ENCODE measurements at places on chromosomes 12 and 14.
A peak's percentile ranks its signal among the peaks of the same experiment; 100 is the strongest.

DNA sequence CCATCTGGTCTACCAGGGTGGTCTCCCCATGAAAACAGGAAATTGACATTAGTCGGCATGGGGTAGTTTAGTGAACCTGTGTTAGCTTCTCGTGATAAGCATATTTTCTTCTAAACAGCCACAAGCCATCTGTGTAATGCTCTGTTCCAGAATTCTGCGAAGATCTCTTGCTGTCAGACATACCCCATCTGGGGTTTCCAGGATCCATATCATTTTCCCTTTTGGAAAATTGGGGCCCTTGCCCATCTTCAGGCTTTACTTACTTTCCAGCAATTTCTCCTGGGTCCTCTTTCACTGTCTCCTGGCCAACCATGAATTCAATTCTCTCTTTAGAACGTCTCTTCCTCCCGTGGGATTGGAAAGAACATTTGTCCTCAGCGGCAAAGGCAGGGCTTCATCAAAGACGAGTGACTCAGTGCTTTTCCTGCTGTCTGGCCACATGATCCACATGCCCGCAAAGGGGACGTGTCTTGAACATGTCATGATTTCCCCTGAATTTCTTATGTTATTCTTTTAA lies 21.4 kb upstream of the NCOR2 start:
- peak; percentile 52 for DNase-seq

- DNase-seq: no peak
These were observed 57.6 kb upstream of the DDX11 start for GRCh38 chr12:31016057-31016456.

GRCh38 chr12:90627180-90627896 lies 327.6 kb downstream of the CCER1 start:
- DNase-seq: no peak

DNA sequence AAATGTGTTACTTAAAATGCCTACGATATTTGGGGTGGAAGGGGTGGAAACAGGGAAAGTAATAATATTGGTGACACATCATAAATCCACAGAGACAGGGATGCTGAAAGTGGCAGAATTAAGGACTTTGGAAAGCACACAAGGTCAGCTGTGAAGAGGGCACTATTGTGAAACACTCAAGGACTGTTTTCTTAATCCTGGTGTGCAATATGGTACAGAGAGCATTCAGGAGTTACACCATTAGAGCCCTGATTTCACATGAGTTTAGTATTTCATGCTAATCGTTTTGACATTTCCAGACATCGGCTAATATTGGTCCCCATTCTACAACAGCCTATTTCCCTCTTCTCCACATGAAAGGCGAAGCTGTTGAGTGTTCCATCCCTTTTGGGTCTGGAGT lies 219.2 kb downstream of the MSRB3 start:
- no peak for DNase-seq

DNA sequence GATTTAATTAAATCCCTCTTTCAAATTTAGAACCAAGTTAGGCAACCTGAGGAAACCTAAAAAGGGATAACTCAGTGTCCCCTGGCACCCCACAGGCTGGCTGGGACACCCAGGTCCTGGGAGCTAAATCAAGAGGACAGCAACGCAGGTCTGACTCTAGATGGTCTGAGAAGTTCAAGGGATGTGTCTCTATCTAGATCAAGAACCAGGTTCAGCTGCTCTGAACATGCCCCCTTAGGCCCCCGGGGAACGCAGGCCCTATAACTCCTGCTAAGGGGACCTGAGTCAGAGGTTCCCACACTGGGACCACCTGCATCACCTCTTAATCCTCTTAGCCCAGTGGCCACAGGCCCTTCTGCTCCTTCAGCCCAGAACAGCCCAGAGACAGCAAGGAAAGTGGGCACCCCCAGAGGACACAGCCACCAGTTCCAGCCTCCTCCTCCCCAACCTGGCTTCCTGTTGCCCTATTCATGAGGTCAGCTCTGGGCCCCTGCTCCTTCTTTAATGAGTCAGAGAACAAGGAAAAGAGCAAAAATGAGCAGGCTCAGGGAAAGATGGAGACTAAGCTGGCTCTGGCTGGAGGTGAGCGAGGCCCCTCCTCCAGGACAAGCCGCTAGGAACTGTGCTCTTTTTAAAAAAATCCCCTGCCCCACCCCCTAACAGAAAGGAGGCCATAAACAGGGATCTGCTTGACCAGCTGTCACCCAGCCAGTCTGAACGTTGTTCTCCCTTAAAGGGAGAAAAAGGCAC lies 10.8 kb downstream of the PITPNM2 start:
- DNase-seq: no peak

DNA sequence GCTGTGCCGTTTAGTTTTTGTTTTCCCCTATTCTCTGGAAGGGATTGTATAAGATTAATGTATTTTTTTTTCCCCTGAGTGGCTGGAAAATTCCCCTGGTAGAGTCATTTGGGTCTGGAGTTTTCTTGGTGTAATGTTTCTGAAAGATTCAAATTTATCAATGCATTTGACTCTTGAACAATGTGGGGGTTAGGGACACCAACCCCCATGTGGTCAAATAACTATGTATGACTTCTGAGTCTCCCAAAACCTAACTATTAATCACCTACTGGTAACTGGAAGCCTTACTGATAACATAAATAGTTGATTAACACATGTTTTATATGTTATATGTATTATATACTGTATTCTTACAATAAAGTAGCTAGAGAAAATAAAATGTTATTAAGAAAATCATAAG lies 220.1 kb upstream of the PDE3A start:
- DNase-seq: no peak

GRCh38 chr14:64069634-64070359 lies 217.0 kb downstream of the SYNE2 start:
- no peak for DNase-seq

GRCh38 chr14:29355846-29356245 lies 571.8 kb downstream of the PRKD1 start:
- DNase-seq: no peak

DNA sequence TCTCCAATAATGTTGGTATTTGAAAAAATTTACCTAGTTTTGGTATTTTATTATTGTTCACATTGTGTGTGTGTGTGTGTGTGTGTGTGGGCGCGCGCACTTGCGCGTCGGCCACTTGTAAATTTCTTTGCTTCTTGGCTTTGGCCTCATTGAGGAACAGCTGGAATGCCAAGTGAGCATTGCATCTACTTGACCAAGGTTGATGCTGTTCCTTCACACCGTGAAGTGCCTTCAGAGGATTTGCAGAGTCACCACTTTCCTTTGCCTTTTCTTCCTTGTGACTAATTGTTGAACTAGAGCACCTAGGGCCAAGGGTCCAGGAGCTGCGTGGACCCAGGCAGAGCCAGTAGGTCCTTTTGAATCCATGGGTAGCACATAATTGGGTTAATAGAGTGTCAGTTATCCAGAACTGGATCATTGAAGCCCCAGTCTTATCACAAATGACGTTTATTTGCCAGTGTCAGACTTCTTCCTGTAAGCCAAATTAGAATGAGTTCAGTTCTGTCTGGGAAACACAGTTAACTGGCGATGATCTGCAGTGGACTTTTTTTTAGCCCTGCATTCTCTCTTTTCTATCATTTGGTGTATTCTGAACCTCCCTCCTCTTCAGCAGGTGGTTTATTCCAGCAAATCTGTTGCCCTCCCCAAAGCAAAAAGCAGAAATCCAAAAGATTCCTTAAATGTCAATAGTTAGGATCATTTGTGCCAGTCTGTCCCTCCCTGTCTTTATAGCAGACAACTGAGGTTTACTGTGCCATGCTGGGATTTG lies 2.6 kb downstream of the PPP2R5C start:
- no peak for DNase-seq

Measured in activated CD4-positive, alpha-beta T cell treated with anti-CD3 and anti-CD28 coated beads for 48 hours (primary cell).